ENCODE measurements at places on chromosomes 5 and 9. TPM values are rescaled to one million over a fixed set of nuclear protein-coding genes. Genes with fewer than 3 reads are reported as not detected.

HTR1A gene
- not detected for polyA plus RNA-seq

NR2F1-AS1 gene
- polyA plus RNA-seq: 20.8 TPM

TMEM252 gene
- not detected for polyA plus RNA-seq

BRINP1 gene
- polyA plus RNA-seq: 1.2 TPM

IFNA21 gene
- not detected for polyA plus RNA-seq

TAF11L5 gene
- not detected for polyA plus RNA-seq

NADK2 gene
- polyA plus RNA-seq: 13.5 TPM

DOK3 gene
- 38.5 TPM for polyA plus RNA-seq

LCN9 gene
- polyA plus RNA-seq: not detected

CAMK4 gene
- polyA plus RNA-seq: 0.51 TPM

PRSS3 gene
- 5.8 TPM for polyA plus RNA-seq

MSX2 gene
- 0.32 TPM for polyA plus RNA-seq

TTC39B gene
- 6.8 TPM for polyA plus RNA-seq

RNF44 gene
- polyA plus RNA-seq: 5.3 TPM

CCL21 gene
- polyA plus RNA-seq: 32.3 TPM

INSYN2B gene
- 0.26 TPM for polyA plus RNA-seq

GFI1B gene
- polyA plus RNA-seq: not detected

PPIP5K2 gene
- 20.8 TPM for polyA plus RNA-seq

AQP7 gene
- 0.51 TPM for polyA plus RNA-seq

PCDHA2 gene
- not detected for polyA plus RNA-seq

NME5 gene
- polyA plus RNA-seq: 22.0 TPM

ANKDD1B gene
- 2.1 TPM for polyA plus RNA-seq

CDX1 gene
- 0.24 TPM for polyA plus RNA-seq

CDKN2B-AS1 gene
- polyA plus RNA-seq: 1.5 TPM

SYNPO gene
- polyA plus RNA-seq: 254 TPM

Measured in adrenal gland (tissue), 19 donors.